ENCODE measurements at places on chromosomes 11 and 22. TPM values are rescaled to one million over a fixed set of nuclear protein-coding genes. Genes with fewer than 3 reads are reported as not detected.

Gene MS4A3
- not detected for total RNA-seq

Gene OR6T1
- total RNA-seq = not detected

Gene SERHL2
- total RNA-seq = 0.42 TPM

Gene PIK3IP1
- 814 TPM for total RNA-seq

Gene TRIM22
- total RNA-seq = 192 TPM

Gene TEX54
- not detected for total RNA-seq

Gene OR52I2
- total RNA-seq = not detected

Gene SCGB1D2
- total RNA-seq = not detected

Gene TUBGCP6
- 122 TPM for total RNA-seq

Gene MS4A15
- total RNA-seq = not detected

Gene IGSF9B
- 10.1 TPM for total RNA-seq

Gene RAPSN
- 0.94 TPM for total RNA-seq

Gene HPX
- total RNA-seq = 0.71 TPM

Gene KRTAP5-9
- total RNA-seq = not detected

Gene OR52I1
- total RNA-seq = not detected

Gene SMCO4
- not detected for total RNA-seq

Gene NELL1
- total RNA-seq = not detected

Gene C22orf42
- total RNA-seq = not detected

Gene RBM7
- total RNA-seq = 75.3 TPM

Gene CWC15
- 129 TPM for total RNA-seq

Gene RIC3
- total RNA-seq = 37.1 TPM

Gene RAG2
- total RNA-seq = not detected

Gene THY1
- not detected for total RNA-seq

Gene TECTA
- total RNA-seq = 0.25 TPM

All from CD8-positive, alpha-beta T cell (primary cell).